ENCODE measurements at places on chromosomes 1 and 21.

DNA sequence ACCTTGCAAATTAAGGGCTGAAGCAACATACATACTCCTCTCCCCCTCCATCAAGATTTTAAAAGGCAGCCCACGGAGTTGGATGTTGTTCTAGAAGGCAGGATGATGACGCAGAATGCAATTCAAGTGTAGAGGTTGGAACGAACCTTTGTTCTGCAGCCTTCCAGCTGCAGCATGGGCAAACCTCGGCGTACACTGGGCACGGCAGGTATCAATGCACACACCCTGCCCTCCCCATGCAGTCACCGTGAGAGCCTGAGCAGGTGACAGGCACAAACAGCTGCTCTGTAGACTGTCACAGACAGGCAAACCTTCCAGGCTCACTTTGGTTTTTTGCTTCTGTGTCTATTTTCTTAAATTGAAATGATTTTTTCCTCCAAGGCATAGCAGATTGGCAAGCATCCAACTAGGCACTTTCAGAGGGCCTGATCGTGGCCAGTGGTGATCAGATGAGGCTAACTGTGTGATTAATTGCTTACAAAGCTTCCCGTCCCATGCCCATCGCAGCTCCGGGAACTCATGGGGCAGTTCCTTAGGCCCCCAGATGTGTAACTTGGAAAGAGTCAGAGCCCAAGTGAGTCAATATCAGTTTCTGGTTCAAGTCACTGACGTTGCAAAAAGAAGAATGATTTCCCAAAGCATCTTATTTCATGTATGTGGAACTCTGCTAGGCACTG is 82.3 kb downstream of the ITPKB start:
- DNase-seq = peak; percentile 54

GRCh38 chr1:30005972-30006619 is 717.3 kb downstream of the MATN1 start:
- DNase-seq = no peak

DNA sequence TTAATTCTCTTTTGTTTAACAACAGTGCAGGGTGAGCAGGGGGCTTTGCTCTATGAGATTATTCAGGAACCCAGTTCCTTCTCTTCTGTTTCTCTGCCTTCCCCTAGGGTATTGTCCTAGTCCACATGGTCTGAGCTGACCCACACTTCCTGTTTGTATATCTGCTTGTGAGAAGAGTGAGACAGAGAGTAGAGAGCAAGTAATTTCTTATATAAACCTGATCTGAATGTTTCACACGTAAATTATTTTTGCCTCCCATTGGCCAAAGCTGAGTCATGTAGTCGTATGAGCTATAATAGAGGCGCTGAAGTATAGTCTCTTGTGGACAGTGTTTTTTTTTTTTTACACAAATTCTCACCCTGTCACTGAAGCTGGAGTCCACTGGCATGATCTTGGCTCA is 134.2 kb upstream of the SERTAD4 start:
- DNase-seq = no peak

- DNase-seq = no peak
Observed at GRCh38 chr1:212542761-212543187, 65.8 kb upstream of the ATF3 start.

DNA sequence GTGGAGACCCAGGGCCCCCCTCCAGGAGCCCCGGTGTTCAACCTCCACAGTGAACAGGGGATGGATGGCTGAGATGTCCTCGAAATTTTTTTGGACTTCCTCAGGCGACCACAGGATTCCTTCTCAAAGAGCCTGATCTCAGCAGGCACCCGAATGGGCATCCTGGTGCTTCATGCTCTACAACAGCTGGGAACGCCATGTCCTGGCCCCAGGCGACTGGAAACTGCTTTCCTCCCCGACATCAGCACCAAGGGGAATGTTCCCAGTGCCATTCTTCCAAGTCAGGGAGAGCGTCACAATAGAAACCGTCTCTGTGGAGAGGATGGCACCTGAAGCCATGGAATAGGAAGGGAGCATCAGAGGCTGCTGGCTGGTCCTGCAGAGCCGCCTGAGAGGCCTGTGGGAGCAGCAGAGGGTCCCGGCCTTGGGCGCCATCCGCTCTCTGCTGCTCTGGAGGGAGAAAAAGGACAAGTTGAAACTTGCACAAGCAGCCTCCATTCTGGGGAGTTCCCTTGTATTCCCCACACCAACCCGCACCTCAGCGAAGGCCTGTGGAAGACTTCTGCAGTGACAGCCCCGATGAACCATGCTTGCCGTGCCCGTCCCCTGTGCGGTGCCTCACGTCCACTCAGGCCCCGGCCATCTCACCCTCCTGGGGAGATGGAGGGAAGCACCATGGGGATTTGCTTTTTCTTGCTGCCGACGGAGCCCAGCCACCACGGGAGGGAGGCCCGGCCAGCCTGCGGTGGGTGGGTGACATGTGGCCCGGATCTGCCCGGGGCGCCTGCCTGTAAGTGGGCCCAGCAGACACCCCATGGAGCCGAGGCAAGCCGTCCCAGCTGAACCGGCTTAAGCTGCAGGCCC is 2.3 kb upstream of the ADARB1 start:
- DNase-seq = no peak

- no peak for DNase-seq
Observed at GRCh38 chr21:36756527-36756926, 57.6 kb downstream of the SIM2 start.

DNA sequence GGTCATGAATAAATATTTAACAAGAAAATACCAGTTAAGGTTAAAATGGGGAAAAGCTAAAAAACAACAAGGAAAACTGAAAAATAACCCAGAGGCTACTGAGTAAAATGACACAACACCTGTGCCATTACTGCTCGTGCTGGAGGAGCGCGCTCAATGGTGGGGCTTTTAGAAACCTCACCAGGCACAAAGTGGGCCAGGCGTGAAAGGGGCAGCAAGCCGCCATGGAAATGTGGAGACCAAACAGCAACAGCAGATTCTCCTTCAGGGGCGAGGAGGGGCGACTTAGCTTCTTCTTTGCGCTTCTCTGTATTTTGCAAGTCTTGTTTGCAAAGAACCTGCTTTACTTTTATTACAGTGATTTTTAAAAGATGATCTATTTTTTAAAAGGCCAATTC is 18.9 kb upstream of the SPATC1L start:
- DNase-seq = peak; percentile 37

DNA sequence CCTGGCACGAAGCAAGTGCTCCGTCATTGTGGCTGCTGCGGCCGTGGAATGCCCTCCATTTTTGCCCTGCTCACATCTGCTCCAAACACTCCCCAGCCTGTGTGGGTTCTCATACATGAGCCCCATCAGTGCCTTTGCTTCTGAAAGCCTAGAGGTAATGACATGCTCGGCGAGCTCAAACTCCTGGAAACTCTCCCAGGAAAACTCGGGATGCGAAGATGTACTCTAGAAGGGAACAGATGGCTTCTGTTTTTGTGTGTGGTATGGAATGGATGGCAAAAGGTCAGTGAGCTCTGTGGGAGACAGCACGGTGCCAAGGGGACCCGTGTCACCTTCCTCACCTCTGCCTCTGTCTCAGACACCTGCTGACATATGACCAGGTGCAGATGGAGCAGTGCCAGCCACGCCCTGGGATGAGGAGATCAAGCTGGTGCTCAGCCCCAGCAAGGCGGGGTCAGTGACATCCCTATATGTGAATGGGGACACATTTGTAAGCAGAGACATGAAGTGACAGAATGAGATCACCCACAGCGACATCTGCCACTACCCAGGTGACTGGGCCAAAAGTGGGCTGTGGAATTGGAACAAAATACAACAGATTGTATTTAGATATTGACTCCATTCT is 84.1 kb upstream of the COX20 start:
- no peak for DNase-seq

- no peak for DNase-seq
Observed at GRCh38 chr1:109383087-109383779, 14.5 kb downstream of the SORT1 start.

GRCh38 chr1:229272164-229273158 is 1.6 kb downstream of the RAB4A start:
- DNase-seq = no peak

DNA sequence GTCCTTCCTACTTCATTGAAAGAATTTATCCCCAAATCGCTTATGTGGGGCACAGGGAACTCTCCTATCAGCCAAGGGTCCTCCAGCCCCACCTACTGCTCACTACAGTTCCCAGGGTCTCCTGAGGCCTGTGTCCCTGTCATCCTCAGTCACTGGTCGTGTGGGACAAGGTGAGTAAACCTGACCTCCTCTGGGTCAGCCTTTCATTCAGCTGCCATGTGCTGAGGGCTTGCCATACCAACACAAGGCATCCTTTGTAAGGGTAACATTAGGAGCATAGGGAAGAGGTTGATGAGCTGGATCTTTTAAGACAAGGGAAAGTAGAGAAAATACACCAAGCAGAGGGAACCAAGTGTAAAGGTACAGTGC is 11.2 kb upstream of the SNAPIN start:
- DNase-seq = no peak

DNA sequence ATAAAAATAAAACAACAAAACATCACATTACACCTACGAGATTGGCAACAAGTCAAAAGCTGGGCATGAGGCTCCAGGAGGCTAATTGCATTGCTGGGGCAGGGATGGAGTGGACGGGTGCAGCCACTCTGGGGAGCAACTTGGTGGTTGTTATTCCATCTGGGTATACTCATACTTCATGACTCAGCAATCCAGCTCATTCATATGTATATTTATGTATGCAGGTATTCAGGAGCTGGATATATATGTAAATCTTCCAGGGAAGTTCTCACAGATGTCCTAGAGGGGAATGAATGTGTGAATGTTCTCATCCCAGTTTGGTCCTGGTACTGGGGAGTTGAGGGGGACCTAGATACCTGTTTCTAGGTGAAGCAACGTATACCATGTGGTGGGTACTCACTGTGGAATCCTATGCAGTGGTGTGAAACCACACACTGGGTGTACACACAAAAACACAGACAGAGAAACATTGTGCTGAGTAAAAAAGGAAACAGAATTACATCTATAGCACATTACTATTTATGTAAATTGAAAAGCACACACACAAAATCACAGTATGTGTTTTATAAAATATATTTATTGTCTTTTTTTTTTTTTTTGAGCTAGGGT is 79.7 kb upstream of the RAB4A start:
- no peak for DNase-seq

- no peak for DNase-seq
Observed at GRCh38 chr1:196160066-196160795, 448.0 kb downstream of the KCNT2 start.

- DNase-seq = no peak
Observed at GRCh38 chr1:218374401-218375353, 29.5 kb downstream of the TGFB2 start.

GRCh38 chr1:185821612-185822385 is 87.6 kb downstream of the HMCN1 start:
- DNase-seq = no peak

DNA sequence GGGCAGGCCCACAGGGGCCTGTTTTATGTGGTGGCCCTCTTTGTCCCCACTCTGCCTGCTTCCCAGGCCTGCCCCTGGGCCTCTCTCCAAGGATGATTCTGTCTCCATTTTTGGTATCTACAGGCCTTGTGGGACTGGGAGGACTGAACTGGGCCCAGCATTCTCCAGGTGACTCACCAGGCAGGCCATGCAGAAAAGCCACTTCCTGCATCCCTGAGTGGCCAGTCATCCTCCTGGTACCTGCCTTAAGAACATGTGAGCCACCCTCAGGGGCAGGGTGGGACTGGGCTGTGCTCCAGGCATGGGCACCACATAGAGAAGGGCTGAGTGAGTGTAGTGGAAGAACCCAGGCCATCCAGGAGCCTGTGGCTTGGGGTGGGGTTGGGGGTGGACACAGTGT is 20.0 kb upstream of the BCAR3 start:
- no peak for DNase-seq

DNA sequence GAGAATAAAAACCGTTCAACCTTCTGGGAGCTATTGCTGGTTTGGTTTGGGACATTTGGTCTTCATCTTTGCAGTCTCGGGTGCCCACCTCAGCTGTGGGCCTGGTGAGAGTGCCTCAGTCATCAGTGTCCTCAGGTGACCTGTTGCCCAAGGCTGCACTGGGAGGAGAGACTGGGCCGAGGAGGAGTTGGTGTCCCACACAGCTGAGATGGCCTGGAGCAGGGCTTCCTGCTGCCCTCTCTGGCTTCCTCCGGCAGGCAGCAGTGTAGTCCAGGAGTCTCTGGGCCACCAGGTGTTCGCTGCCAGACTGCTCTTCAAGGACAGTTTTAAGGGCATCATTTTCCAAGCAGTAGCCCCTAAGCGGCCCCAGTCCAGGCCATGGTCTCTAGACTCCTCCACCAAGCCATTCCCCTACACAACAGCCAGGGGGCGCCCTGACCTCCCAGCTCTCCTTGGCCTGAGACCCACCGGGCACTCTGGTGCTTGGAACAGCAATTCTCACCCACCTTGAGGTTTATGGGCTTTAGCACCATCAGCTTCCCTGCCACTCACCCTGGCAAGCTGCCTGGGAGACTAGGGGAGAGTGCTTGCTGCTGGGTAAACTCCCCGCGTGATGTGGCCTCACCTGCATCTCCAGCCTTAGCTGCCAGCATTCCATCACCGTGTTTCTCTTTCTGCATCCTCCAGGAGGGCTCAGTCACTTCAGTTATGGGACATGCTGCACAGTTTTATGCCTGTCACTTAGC is 9.1 kb upstream of the SYTL1 start:
- no peak for DNase-seq

DNA sequence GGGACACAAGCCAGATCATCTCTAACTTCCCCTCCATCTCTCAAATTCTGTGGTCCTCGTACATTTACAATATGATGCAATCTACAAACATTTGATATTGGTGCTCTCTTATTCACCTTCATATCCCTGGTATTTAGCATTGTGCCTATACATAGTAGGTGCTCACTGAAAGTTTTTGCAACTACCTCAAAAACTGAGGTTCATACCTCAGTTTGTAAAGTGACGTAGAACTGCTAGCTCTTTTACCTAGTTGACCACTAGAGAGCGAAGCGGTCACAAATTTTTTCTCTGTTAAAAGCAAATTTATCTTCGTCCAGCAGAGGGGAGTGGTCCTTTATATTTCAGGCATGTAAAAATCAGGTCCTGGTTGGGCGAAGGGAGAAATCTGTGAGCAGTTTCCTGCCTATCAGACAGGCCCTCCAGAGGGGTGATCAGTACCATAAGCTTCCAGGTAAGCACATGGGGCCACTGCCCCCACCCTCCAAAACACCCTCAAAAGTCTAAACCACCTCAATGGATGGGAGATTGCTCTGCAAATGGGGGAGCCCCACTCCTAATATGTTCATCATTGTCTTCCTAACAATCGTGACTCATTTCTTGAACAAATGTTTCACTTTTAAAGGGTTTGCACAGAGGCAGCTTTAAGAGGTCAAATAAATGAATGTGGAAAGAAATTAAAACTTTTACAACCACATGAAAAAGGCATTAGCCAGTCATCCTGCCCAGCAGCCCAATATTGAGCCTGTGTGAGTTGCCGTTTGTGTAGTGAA is 10.6 kb upstream of the HLCS start:
- no peak for DNase-seq
